Fibroblast of skin of left quadriceps (primary cell): ENCODE measurements at places on chromosomes 7 and 10.

- DNase-seq, result no peak
Measured at GRCh38 chr7:74230446-74231231, 20.8 kb downstream of the LAT2 start.

GRCh38 chr7:90390926-90391325 lies 12.3 kb upstream of the CLDN12 start:
- DNase-seq, result no peak

DNA sequence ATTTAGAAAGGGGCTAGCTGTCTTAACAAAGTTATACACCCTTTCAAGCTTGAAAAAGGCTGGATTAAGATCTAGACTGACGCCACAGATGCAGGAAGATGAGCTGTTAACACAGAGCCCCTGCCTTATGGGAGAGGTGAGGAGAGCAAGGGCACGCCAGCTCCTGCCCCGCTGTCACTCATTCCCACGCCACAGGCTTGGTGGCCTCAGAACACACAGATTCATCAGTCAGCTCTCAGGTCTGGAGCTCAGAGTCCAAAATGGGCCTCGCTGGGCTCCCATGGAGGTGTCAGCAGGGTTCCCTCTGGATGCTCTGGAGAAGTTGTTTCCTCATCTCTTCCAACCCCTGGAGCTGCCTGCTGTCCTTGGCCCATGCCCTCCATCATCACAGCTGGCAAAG lies 554.2 kb downstream of the TCERG1L start:
- no peak for DNase-seq

GRCh38 chr10:35447693-35448407 lies 111.5 kb downstream of the CCNY start:
- DNase-seq, result no peak

GRCh38 chr10:124984376-124984775 lies 42.5 kb downstream of the ZRANB1 start:
- DNase-seq, result no peak

GRCh38 chr7:50534690-50535290 lies 30.4 kb downstream of the DDC start:
- peak; percentile 84 for DNase-seq
